B cell (primary cell): ENCODE measurements at places on chromosomes 11 and 22. TPM values are rescaled to one million over a fixed set of nuclear protein-coding genes. Genes with fewer than 3 reads are reported as not detected.

GRCh38 chr11:33402066-33402465, 144.9 kb downstream of the HIPK3 start:
- H3K27me3 ChIP-seq = no peaks in the 10 kb centered on the region
- no peaks in the 10 kb centered on the region for H3K36me3 ChIP-seq
- H3K4me1 ChIP-seq = no peaks in the 10 kb centered on the region
- H3K4me3 ChIP-seq = no peak overlapping the region
- DNase-seq = no peak
- H3K27ac ChIP-seq = no peak overlapping the region

- peaks cover 5% of the 10 kb centered on the region for H3K4me1 ChIP-seq
- no peak overlapping the region for H3K4me3 ChIP-seq
- no peak for DNase-seq
- no peaks in the 10 kb centered on the region for H3K36me3 ChIP-seq
Observed at GRCh38 chr11:65290448-65291165, 24.1 kb upstream of the CDC42EP2 start.

- no peak overlapping the region for H3K27ac ChIP-seq
- no peaks in the 10 kb centered on the region for H3K4me1 ChIP-seq
- no peaks in the 10 kb centered on the region for H3K36me3 ChIP-seq
- H3K27me3 ChIP-seq = no peaks in the 10 kb centered on the region
- H3K4me3 ChIP-seq = no peak overlapping the region
Observed at GRCh38 chr22:49142296-49142695, 685.4 kb downstream of the BRD1 start.

DNA sequence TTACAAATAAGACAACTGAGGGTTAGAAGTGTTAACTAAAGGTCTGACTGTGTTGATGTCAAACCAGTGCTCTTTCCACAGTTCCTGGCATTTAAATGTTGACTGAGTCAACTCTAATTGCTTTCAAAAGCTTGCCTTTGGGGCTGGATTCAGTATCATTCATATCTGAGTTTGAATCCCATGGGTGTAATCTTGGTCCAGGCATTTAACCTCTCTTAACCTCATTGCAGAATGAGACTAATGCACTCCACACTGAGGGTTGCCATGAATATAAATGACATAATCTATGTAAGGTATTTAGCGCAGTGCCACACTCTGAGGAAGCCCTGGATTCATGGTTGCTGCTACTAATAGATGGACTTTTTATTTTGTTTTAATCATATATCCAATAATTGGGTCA, 274.3 kb downstream of the DDX10 start:
- DNase-seq = no peak
- peaks cover 15% of the 10 kb centered on the region for H3K36me3 ChIP-seq

DNA sequence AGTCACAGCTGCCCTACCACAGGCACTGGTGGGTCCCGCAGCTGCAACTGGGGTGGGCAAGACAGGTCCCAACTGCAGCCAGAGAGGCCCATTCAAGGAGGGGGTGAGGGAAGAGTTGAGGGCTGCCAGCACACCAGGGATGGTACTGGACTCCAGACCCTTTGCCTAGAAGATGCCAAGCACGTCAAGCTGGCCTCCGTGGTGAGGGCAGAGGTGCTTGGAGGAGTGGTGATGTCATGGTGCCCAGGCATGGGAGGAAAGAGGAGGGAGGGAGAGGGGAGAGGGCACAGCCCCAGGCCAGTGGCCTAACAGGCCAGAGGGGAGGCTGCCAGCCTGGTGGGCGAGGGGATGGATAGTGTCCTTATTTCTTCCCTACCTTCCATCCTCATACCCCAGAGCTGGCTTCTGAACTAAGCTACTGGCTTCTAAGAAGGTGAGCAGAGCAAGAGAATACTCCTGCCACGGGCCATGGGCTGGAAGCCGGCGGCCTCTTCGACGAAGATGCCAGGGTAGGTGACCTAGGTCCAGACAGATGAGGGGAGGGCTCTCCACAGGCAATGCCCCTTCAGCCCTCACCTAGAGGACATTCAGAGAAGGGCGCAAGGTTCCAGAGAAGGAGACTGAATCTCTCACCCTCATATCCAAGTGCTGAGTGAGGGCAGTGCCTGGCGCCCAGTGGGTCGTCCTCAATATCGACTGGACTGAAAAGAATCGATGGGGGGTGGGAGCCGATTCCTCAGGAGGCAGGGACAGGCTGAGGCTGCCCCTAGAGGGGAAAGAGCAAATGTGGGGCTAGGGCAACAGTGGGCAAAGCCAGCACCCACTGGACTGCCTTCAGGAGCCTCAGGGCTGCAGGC, 1.8 kb downstream of the SYT7 start:
- no peaks in the 10 kb centered on the region for H3K36me3 ChIP-seq
- no peak overlapping the region for H3K27ac ChIP-seq
- no peak overlapping the region for H3K4me3 ChIP-seq
- DNase-seq = peak; percentile 32
- H3K27me3 ChIP-seq = peaks cover 38% of the 10 kb centered on the region
- peaks cover 16% of the 10 kb centered on the region for H3K4me1 ChIP-seq

GRCh38 chr22:20533879-20534265, 26.5 kb downstream of the MED15 start:
- H3K27ac ChIP-seq = no peak overlapping the region
- H3K36me3 ChIP-seq = peaks cover 46% of the 10 kb centered on the region
- no peaks in the 10 kb centered on the region for H3K27me3 ChIP-seq
- no peaks in the 10 kb centered on the region for H3K4me1 ChIP-seq

DNA sequence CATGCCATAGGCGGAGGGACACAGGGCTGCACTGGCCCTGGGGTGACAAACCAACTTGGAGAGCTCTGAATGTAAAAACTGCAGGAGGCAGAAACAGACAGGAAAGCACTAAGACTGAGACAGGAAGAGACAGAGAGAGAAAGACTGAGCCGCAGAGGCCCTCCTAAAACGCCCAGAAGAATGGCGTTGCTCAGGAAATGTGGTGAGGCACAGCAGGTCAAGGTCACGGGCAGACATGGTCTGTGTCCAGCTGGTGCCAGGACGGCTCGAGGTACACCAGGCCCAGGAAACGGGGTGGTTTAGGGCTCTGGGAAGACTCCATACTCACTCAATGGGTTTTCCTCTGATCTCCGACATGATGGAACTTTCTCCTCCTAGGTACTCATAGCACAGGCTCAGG, 29.1 kb downstream of the MAFF start:
- H3K27ac ChIP-seq = no peak overlapping the region
- H3K36me3 ChIP-seq = no peaks in the 10 kb centered on the region
- no peaks in the 10 kb centered on the region for H3K4me1 ChIP-seq
- DNase-seq = no peak
- no peak overlapping the region for H3K4me3 ChIP-seq

DNA sequence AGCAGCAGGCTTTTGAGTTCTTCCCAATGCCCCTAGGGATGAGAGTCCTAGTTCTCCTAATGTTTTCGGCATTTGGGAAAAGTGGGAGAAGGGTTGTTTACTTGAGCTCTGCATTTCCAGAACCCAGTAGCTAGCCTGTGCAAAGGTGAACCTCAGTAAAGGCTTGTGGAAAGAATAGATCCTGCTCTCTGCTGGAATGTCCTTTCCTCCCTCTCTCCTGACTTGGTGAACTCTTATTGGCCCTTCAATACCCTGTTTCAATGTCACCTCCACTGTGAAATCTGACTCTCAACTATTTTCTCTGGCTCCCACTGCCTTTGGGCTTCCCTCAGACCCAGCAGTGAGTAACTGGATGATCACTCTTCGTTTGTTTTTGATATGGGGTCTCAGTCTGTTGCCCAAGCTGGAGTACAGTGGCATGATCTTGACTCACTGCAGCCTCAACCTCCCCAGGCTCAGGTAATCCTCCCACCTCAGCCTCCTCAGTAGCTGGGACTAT, 2.4 kb upstream of the UVRAG start:
- H3K27ac ChIP-seq = no peak overlapping the region
- H3K4me3 ChIP-seq = no peak overlapping the region
- peaks cover 51% of the 10 kb centered on the region for H3K4me1 ChIP-seq
- H3K36me3 ChIP-seq = no peaks in the 10 kb centered on the region
- no peak for DNase-seq

DNA sequence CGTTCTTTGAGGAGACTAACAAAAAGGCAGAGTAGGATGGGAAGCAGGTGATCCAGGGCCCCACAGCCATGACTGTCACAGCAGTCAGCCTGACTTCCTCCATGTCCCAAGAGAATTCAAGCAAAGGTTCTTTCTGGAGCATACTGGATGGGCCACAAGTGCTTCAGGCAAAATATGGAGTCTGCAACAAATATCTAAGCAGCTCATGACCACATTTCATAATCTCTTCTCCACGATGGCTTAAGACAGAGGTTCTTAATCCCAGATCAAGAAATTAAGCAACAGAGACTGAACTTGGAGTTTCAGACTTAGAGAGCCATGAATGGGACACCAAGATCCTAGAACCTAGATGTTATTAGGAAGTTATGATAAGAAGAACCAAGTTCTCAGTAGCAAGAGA, 31.6 kb downstream of the GUCY1A2 start:
- DNase-seq = no peak
- no peak overlapping the region for H3K27ac ChIP-seq
- H3K4me3 ChIP-seq = no peak overlapping the region
- no peaks in the 10 kb centered on the region for H3K4me1 ChIP-seq
- no peaks in the 10 kb centered on the region for H3K27me3 ChIP-seq
- H3K36me3 ChIP-seq = no peaks in the 10 kb centered on the region

GRCh38 chr11:12063251-12063650, 47.1 kb upstream of the MICAL2 start:
- H3K27ac ChIP-seq = no peak overlapping the region
- no peak for DNase-seq
- H3K36me3 ChIP-seq = no peaks in the 10 kb centered on the region
- no peak overlapping the region for H3K4me3 ChIP-seq
- H3K27me3 ChIP-seq = no peaks in the 10 kb centered on the region

GRCh38 chr22:36191106-36191836, 10.3 kb downstream of the APOL4 start:
- H3K27me3 ChIP-seq = no peaks in the 10 kb centered on the region
- no peak for DNase-seq
- no peaks in the 10 kb centered on the region for H3K36me3 ChIP-seq
- no peak overlapping the region for H3K4me3 ChIP-seq

DNA sequence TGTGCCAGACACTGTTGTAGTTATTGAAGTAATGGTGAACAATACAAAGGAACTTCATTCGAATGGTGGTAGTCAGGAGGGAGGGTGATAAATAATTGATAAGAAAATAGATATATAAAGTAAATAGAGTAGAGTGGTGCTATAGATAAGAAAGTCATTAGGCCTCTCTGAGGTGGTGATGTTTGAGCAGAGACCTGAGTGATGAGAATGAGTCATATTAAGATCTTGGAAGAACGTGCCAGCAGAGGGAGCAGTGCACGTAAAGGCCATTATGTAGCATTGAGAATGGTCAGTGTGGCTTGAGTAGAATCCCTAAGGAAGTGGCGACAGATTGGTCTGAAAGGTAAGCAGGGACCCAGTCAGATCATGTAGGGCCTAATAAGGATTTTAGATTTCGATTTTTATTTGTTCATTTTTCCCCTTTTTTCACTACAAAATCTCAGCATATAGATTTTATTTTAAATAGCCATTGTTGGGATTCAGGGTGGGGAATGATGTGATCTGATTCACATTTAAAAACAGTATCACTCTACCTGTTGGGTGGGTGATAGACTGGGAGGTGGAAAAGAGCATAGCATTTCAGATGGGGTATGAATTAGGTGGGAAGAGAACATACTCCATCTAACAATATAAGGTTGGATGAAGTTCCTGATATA, 44.7 kb downstream of the CCDC90B start:
- H3K4me1 ChIP-seq = no peaks in the 10 kb centered on the region
- DNase-seq = peak; percentile 20
- no peak overlapping the region for H3K4me3 ChIP-seq
- H3K27me3 ChIP-seq = no peaks in the 10 kb centered on the region

DNA sequence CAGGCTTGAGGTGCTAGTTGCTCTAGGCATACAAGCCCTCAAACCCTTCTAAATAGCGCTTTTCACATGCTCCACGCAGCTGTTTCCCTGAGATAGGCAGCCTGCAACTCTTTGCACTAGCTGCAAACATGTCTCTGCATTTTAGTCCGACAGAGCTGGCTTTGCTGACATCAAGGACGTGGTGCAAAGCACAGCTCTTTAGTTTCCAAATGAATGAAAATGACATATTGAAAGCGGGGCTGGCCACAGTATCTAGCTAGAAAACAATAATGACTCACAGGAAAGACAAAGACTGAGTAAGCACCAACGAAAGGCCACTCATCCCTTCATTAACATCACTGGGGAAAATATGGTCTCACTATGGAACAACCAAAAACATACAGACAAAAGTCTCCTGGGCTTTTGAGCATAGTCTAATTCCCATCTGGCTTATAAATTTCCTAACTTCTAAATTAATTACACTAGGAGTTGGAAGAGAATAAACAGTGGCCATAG, 15.3 kb upstream of the ZC3H12C start:
- no peak overlapping the region for H3K27ac ChIP-seq
- no peak overlapping the region for H3K4me3 ChIP-seq
- H3K27me3 ChIP-seq = peaks cover 11% of the 10 kb centered on the region

GRCh38 chr11:8501836-8502235, 92.2 kb downstream of the STK33 start:
- H3K4me1 ChIP-seq = no peaks in the 10 kb centered on the region
- no peak overlapping the region for H3K4me3 ChIP-seq
- DNase-seq = no peak

- H3K27ac ChIP-seq = no peak overlapping the region
- no peak for DNase-seq
- no peak overlapping the region for H3K4me3 ChIP-seq
Observed at GRCh38 chr11:60854140-60854846, 1.5 kb downstream of the PTGDR2 start.

GRCh38 chr11:70448983-70449567, 50.7 kb downstream of the CTTN start:
- no peak overlapping the region for H3K4me3 ChIP-seq
- H3K27ac ChIP-seq = no peak overlapping the region
- H3K4me1 ChIP-seq = no peaks in the 10 kb centered on the region
- DNase-seq = no peak
- H3K36me3 ChIP-seq = no peaks in the 10 kb centered on the region

GRCh38 chr11:63564056-63564774, 1.0 kb upstream of the PLAAT2 start:
- peaks cover 44% of the 10 kb centered on the region for H3K4me1 ChIP-seq
- DNase-seq = peak; percentile 52
- no peak overlapping the region for H3K4me3 ChIP-seq
- H3K27me3 ChIP-seq = no peaks in the 10 kb centered on the region

Gene RAPSN
- 1.0 and 1.4 TPM in 2 replicates for total RNA-seq

Gene TTLL1
- total RNA-seq = 2.1 and 3.0 TPM in 2 replicates

Gene PHOX2A
- total RNA-seq = not detected in 2 replicates

Gene OR4C6
- total RNA-seq = not detected in 2 replicates

Gene SUN2
- total RNA-seq = 305 and 322 TPM in 2 replicates

Gene SYT12
- not detected in 2 replicates for total RNA-seq

Gene IL17RA
- total RNA-seq = 22.4 and 24.6 TPM in 2 replicates

Gene SLC15A3
- 91.4 and 93.0 TPM in 2 replicates for total RNA-seq

Gene IGLL1
- not detected in 2 replicates for total RNA-seq

Gene ZNF280B
- total RNA-seq = 2.9 and 3.5 TPM in 2 replicates

Gene CCDC73
- total RNA-seq = 0.05 TPM in 1 of 2 replicates, not detected in the other
